ENCODE measurements at places on chromosomes 3 and 15. TPM values are rescaled to one million over a fixed set of nuclear protein-coding genes. Genes with fewer than 3 reads are reported as not detected.

DNA sequence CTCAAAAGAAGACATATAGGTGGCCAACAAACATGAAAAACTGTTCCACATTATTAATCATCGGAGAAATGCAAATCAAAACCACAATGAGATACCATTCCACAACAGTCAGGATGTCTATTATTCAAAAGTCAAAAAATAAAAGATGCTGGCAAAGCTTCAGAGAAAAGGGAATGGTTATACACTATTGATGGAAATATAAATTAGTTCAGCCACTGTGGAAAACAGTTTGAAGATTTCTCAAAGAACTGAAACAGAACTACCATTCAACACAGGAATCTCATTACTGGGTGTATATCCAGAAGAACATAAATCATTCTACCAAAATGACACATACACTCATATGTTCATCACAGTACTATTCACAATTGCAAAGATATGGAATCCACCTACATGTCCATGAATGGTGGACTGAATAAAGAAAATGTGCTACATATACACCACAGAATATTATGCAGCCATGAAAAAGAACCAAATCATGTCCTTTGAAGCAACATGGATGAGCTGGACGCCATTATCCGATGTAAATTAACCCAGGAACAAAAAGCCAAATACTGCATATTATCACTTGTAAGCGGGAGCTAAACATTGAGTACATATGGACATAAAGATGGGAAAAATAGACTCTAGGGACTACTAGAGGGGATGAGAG is 32.7 kb upstream of the DGKG start:
- DNase-seq = no peak

The OR5K2 gene
- total RNA-seq = not detected

- no peak for DNase-seq
These were observed 269.0 kb downstream of the ABHD5 start for GRCh38 chr3:43959498-43960447.

DNA sequence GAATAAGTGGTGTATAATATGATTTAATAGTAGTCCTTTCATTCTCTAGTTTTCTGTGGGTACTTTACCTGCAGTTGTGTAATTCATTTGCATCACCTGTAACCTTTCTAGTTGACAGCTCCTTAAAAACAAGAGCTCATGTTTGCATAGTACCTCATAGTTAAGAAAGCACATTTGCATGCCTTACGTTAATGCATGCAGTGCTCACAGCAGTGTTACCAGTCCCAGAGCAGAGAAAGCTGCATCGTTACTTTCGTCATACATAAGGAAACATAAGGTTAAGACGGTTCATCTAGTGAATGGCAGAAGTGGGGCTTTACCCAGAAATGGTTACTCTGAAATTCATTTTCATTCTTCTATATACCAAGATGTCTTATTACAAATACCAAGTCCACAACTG is 111.3 kb downstream of the AKAP13 start:
- DNase-seq = no peak

The SLC24A5 gene
- not detected for total RNA-seq

The GP5 gene
- 0.28 TPM for total RNA-seq

The CHRFAM7A gene
- total RNA-seq = 3.9 TPM

Data from adrenal gland (tissue), 19 donors.